Spinal cord (tissue), 10 donors: ENCODE measurements at places on chromosomes 5 and 9.
A peak's percentile ranks its signal among the peaks of the same experiment; 100 is the strongest.

- H3K4me1 ChIP-seq: no peaks in the 10 kb centered on the region
- H3K27ac ChIP-seq: no peak overlapping the region
- DNase-seq: no peak
These were observed 14.4 kb upstream of the GALNT10 start for GRCh38 chr5:154176181-154176580.

GRCh38 chr5:170471551-170472178 lies 32.2 kb upstream of the KCNIP1 start:
- no peak overlapping the region for H3K27ac ChIP-seq
- H3K4me3 ChIP-seq: no peak overlapping the region
- no peaks in the 10 kb centered on the region for H3K36me3 ChIP-seq
- DNase-seq: no peak
- no peaks in the 10 kb centered on the region for H3K27me3 ChIP-seq

- no peak overlapping the region for H3K27ac ChIP-seq
- no peak for DNase-seq
- H3K4me1 ChIP-seq: peaks cover 8% of the 10 kb centered on the region
- H3K36me3 ChIP-seq: peaks cover 20% of the 10 kb centered on the region
These were observed 13.1 kb upstream of the ZNF79 start for GRCh38 chr9:127411122-127411521.

DNA sequence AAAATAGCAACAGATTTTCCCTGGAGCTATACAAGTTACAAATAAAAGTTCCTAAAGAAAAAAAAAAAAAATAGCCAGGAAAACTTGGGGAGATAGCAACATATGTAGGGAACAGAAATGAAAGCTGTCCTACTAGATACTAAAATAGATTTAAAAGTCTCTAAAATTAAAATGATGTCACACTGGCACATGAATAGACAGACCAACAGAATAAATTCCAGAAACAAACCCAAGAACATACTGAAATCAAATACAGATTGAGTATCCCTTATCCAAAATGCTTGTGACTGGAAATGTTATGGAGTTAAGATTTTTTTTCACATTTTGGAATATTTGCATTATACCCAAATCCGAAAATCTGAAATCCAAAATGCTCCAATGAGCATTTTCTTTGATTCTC lies 23.8 kb downstream of the GOLPH3 start:
- no peak overlapping the region for H3K4me3 ChIP-seq
- H3K27ac ChIP-seq: no peak overlapping the region
- H3K4me1 ChIP-seq: peaks cover 7% of the 10 kb centered on the region
- no peaks in the 10 kb centered on the region for H3K36me3 ChIP-seq
- no peaks in the 10 kb centered on the region for H3K27me3 ChIP-seq

DNA sequence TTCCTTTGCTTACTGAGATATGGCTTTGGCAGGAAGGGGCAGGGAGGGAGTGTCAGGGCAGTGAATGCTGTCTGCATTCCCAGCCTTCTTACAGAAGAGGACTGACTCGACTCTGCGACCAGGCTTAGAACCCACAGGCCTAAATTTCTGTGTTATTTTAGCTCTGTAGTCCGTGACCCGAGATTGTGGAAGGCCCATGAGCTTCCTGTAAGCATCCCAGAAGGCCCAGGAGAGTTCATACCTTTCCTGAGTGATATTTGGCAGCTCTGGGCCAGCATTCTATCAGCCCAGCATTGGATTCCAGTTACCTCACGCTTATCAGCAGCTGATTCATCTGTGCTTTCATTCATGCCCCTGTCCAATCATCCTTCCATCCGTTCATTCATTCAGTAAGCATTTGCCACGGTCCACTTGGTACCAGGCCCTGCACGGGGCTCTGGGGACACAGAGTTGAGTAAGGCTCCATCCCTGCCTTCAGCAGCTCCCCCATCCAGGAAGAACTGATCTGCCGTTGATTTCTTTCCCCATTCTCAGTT lies 28.2 kb upstream of the RPL26L1 start:
- H3K4me3 ChIP-seq: no peak overlapping the region
- H3K4me1 ChIP-seq: peaks cover 3% of the 10 kb centered on the region
- no peak overlapping the region for H3K27ac ChIP-seq
- H3K27me3 ChIP-seq: no peaks in the 10 kb centered on the region

DNA sequence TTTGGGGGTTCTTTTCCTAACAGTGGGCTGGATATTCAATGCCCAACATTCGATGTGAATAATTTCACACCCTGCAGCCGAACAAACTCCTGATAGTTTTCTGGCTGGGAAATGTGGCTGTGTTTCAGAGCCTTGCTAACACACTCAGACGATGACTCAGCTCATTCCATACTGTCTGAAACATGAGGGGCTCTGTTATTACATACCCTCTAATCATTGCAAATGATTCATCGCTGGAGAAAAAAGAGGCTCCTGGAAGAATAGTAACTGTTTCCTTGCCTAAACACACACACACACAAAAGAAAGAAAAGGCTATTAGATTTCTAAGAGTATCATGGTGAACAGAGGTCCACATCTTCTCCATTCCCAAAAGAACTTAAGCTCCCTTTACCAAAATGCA lies 75.8 kb downstream of the OXCT1 start:
- H3K27ac ChIP-seq: no peak overlapping the region
- H3K36me3 ChIP-seq: peaks cover 2% of the 10 kb centered on the region
- no peaks in the 10 kb centered on the region for H3K27me3 ChIP-seq
- H3K4me1 ChIP-seq: no peaks in the 10 kb centered on the region
- no peak for DNase-seq
- H3K4me3 ChIP-seq: no peak overlapping the region

GRCh38 chr9:71908825-71909224 lies 2.2 kb downstream of the ABHD17B start:
- no peaks in the 10 kb centered on the region for H3K27me3 ChIP-seq
- no peaks in the 10 kb centered on the region for H3K36me3 ChIP-seq
- DNase-seq: no peak
- H3K27ac ChIP-seq: no peak overlapping the region
- peak overlapping the region; percentile 95 for H3K4me3 ChIP-seq
- H3K4me1 ChIP-seq: peaks cover 16% of the 10 kb centered on the region

DNA sequence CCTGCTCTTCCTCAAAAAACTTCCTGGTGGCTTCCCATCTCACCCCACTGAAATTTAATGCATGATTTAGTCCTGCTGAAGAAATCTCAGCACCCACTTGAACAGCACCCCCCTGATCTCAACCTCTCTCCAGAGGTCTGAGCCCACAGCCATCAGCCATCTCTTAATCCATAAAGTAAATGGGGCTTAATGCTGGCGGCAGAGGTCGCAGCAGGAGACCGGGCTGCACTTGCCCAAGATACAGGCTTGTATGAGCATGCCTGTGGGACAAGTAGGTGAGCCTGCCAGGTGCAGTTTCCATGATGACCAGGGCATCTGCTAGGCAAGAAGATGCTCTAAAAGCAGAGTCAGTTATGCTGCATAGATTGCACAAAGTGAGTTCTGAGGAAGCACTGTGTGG lies 52.4 kb upstream of the CTXN3 start:
- no peaks in the 10 kb centered on the region for H3K4me1 ChIP-seq
- no peak overlapping the region for H3K4me3 ChIP-seq
- H3K27me3 ChIP-seq: no peaks in the 10 kb centered on the region
- DNase-seq: no peak

DNA sequence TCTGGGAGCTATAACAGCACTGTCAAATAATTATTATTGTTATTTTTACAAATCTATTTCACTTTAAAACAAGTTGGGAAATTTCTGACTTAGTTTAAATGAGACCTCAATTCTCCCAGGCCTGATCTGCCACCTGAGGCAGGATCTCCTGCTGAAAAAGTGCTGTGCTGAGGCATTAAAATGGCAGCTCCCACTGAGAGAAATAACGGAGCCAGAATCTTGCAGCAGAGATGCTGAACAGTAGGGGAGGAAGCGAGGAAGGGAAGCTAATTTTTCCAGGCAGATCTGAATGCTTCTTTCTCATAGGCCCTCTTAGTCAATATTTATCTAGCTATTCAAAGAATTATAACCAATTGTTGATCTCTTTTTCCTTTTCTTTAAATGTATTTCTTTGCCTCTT lies 196.3 kb downstream of the ZNF462 start:
- H3K27ac ChIP-seq: no peak overlapping the region
- no peaks in the 10 kb centered on the region for H3K27me3 ChIP-seq
- no peaks in the 10 kb centered on the region for H3K36me3 ChIP-seq
- H3K4me3 ChIP-seq: no peak overlapping the region
- H3K4me1 ChIP-seq: no peaks in the 10 kb centered on the region

DNA sequence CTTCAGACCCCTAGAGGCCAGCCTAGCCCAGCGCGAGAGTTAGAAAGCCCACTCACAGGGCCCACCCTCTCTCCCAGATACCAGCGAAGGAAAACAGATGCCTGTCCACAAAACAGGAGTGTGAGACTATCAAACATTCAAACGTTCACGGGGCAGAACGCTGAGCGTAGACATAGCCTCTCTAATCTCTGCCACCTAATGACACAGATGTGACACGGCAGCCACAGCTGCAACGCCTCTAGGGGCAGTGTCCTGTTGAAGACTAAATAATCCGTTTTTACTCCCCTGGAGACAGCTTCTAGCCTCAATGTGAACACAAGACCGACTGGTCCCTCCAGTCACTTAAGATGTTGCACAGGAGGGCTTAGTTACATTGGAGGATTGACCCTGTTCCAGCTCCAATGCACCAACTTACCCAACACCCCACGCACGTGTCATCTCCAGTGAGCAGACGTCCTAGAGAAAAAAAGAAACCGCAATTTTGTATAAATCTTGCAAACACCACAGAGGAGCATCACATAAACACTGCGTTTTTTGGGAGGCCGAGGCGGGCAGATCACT lies 14.3 kb downstream of the DIPK1B start:
- peak overlapping the region; percentile 89 for H3K4me3 ChIP-seq
- H3K4me1 ChIP-seq: peaks cover 50% of the 10 kb centered on the region
- no peak for DNase-seq

DNA sequence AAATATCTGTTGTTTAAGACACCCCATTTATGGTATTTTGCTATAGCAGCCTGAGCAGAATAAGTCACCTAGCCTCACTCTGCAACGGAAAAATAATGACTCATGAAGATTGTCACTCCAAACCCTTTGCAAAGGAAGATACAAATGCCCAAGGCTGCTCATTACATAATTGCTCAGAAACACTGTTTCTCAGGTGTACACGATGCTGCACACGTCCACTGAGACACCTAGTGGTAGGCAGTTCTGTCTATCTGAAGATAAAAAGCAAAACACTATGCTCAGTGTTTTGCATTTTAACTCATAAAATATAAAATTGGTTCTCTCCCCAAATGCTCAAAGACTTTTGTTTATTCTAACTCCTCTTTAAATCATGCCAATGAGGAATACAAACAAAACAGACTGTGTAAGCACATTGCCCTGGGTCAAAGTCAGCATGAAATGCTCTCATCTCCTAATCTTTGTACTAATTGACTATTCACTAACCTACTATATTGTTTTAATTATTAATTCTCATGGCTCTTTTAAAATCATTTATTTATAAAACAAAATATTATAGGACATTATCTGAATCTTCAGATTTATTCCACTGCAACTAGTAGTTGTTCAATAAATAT lies 7.7 kb upstream of the TSLP start:
- H3K27ac ChIP-seq: no peak overlapping the region
- H3K4me3 ChIP-seq: no peak overlapping the region
- no peaks in the 10 kb centered on the region for H3K4me1 ChIP-seq
- no peaks in the 10 kb centered on the region for H3K36me3 ChIP-seq

DNA sequence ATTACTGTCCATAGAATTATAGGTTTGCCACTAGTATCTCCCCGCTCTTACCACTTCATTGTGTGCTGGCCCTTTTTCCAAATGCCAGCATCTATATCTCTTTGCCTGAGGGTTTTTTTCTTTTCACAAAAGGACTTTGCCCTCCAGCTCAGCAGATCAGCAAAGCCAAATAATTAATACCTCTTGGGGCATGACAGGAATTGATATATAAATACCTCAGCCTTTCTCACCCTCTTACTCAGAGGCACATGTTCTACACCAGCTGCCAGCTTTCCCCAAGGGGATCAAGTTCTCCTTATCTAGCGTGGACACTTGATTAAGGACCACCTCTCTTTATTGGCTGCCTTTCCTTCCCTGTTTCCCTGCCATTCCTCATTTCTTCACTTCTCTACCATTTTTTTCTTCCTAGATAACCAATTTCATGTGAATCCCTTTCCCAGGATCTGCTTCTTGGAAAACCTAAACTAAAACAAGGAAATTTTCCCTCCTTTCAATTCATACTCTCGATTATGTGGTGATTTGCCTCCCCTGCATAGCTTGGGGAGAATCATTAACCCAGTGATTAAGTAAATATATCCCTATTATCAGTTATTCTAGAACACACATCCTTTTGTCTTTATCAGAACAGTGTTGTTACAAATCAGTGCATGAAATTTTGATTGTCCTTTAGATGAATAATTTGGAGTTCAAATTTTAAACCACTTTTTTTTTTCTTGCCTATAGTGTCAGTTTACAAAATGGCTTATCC lies 6.9 kb upstream of the NUDT12 start:
- H3K27ac ChIP-seq: no peak overlapping the region
- no peak for DNase-seq
- no peak overlapping the region for H3K4me3 ChIP-seq
- no peaks in the 10 kb centered on the region for H3K36me3 ChIP-seq
- no peaks in the 10 kb centered on the region for H3K27me3 ChIP-seq

- DNase-seq: no peak
- no peak overlapping the region for H3K27ac ChIP-seq
- H3K27me3 ChIP-seq: peaks cover 23% of the 10 kb centered on the region
- H3K4me1 ChIP-seq: peaks cover 25% of the 10 kb centered on the region
These were observed 1.5 kb downstream of the PCSK1 start for GRCh38 chr5:96431376-96432187.

DNA sequence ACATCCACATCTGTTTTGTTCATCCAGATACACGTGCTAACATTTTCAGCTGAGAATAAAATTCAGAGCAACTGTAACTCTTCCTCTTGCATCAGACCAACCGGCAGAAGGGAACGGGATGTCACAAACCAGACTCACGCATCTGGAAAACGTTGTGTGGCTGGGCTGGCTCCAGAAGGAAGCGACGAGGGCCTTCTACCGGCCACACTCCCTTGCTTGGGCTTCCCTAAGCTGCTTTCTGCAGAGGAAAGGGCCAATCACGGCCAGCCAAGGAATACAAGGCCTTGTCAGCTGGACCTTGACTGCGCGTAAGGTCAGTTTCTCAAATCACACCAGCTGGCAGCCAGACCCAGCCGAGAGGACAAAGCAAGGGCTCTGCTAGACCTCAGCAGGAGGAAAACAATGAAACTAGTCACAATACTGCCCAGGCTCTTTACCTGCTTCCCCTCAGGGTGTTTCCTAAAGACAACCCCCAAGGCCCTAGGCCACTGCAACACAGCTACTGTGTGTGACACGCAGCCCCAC lies 106.1 kb downstream of the THBS4 start:
- no peaks in the 10 kb centered on the region for H3K27me3 ChIP-seq
- peaks cover 6% of the 10 kb centered on the region for H3K4me1 ChIP-seq
- H3K27ac ChIP-seq: peak overlapping the region; percentile 82
- H3K4me3 ChIP-seq: no peak overlapping the region
- H3K36me3 ChIP-seq: peaks cover 6% of the 10 kb centered on the region

GRCh38 chr5:116273448-116274242 lies 188.8 kb downstream of the COMMD10 start:
- H3K27ac ChIP-seq: no peak overlapping the region
- DNase-seq: no peak
- no peaks in the 10 kb centered on the region for H3K4me1 ChIP-seq
- no peaks in the 10 kb centered on the region for H3K27me3 ChIP-seq
- H3K36me3 ChIP-seq: no peaks in the 10 kb centered on the region
- no peak overlapping the region for H3K4me3 ChIP-seq

GRCh38 chr9:136907011-136907914 lies 20.9 kb downstream of the TRAF2 start:
- H3K4me1 ChIP-seq: peaks cover under 1% of the 10 kb centered on the region
- no peaks in the 10 kb centered on the region for H3K27me3 ChIP-seq
- H3K4me3 ChIP-seq: no peak overlapping the region
- no peak overlapping the region for H3K27ac ChIP-seq
